Articular chondrocyte of knee joint (primary cell): ENCODE measurements at places on chromosomes 1 and 21. TPM values are rescaled to one million over a fixed set of nuclear protein-coding genes. Genes with fewer than 3 reads are reported as not detected.

MYOG gene
- not detected in 2 replicates for total RNA-seq

EXTL1 gene
- total RNA-seq: 0.26 and 1.3 TPM in 2 replicates

OLFML3 gene
- total RNA-seq: 86.6 and 104 TPM in 2 replicates

KCNJ6 gene
- 0.78 and 1.3 TPM in 2 replicates for total RNA-seq

TRAF3IP3 gene
- not detected in 2 replicates for total RNA-seq

FMO1 gene
- total RNA-seq: not detected in 2 replicates

CPT2 gene
- 22.4 and 24.2 TPM in 2 replicates for total RNA-seq
